Myocyte (in vitro differentiated cells): ENCODE measurements at places on chromosomes 11 and 22. TPM values are rescaled to one million over a fixed set of nuclear protein-coding genes. Genes with fewer than 3 reads are reported as not detected.

Gene C11orf65
- total RNA-seq: 0.47 and 0.86 TPM in 2 replicates

Gene C11orf87
- total RNA-seq: 0.05 TPM in 1 of 2 replicates, not detected in the other

Gene CENPM
- 0.64 and 0.88 TPM in 2 replicates for total RNA-seq

Gene FDXACB1
- 0.99 and 1.8 TPM in 2 replicates for total RNA-seq

Gene OR8A1
- total RNA-seq: not detected in 2 replicates

Gene PLAAT5
- 0.52 and 2.8 TPM in 2 replicates for total RNA-seq

Gene CABP4
- 1.7 and 4.9 TPM in 2 replicates for total RNA-seq

Gene MMP8
- not detected in 2 replicates for total RNA-seq
